ENCODE measurements at places on chromosomes 11 and 22.

GRCh38 chr11:73334384-73335203 lies 26.5 kb downstream of the ARHGEF17 start:
- DNase-seq = peak; percentile 70

DNA sequence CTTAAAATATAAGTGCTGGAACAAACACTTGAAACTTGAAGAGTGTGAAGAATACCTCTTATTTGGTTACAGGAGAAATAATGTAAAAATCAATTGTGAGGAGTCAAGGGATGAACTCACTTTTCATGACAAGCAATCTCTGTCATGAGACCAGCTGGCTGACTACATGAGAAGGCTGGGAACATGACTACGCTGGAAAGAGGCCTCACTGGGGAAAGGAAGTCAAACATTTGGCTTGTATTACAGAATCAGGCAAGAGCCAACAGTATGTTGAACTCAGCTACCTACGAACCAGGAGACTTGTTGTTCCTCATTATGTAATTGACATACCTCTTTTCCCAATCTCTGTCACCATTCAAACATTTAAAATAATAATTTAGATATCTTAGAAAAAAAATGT lies 14.4 kb downstream of the DCDC1 start:
- peak; percentile 54 for DNase-seq

GRCh38 chr11:61963282-61964057 lies 4.0 kb downstream of the FTH1 start:
- DNase-seq = peak; percentile 57

GRCh38 chr22:30422481-30423300 lies 2.9 kb upstream of the MTFP1 start:
- DNase-seq = peak; percentile 96

DNA sequence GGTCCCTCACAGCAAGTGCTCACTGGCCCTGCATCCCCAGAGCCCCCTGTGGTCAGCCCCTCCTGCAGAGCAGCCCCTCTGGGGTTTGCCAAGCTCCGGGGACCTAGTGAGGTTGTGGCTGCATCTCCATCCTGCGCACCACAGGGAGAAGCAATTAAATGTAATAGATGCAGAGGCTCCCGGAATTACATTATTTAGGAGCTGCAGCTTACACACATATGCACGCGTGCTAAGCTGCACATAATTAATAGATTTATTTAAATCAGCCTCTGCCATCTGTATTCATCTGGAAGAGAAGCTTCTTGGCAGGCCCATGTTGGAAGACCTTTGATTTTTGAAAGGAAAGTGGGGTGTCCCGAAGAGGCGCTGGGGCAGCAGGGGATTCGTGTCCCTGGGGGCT lies 1271.5 kb downstream of the BRD1 start:
- DNase-seq = no peak

DNA sequence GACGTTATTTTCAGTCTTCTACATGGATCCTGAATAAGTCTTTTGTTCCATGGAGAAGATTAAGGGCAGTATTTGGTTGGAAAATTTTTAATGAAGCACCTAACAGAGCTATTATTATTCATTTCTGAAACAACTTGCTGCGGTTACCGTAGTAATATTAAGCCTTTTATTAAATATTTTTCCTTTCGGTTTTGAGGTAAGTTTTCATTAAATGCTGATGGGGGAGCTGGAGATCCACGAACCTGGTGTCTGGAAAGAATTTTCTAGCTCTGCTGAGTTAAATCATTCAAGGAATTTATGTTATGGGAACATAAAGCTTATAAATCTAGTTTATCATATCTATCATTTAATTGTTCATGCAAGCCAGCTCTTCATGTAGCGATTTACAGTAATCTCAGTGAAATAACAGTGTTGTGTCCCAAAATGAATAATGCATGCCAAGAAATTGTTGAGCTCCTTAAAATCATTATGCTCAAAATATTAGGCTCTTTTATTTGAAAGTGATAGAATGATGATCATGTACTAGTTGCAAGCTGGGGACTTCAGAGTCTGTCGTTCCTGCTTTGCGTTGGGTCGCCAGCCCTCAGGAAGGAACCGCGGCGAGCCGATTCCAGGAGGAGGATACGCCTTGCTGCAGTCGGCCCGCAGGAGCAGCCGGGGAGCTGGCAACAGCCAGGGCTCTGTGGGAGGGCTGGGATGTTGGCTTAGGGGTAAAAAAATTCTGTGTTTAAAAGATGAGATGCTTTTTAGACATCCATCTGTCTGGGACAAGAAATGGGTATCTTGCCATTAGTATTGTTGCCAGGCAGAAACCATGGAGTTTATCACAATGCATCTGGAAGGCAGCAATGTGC lies 83.1 kb downstream of the TBC1D22A start:
- DNase-seq = peak; percentile 18

DNA sequence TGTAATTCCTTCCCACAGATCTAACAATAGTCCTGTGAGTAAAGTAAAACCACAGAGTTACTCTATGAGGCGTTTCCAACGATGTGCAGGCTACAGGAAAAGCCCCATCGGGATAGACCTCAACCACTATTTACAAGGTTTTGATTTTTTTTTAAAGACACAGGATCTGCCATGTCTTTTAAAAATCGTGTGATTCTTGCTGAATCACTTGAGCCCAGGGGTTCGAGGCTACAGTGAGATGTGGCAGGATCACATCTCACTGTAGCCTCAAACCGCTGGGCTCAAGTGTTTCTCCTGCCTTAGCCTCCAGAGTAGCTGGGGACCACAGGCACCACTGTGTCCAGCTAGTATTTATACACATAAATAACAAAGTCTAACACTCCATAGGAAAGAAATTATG lies 7.8 kb downstream of the TAF1D start:
- no peak for DNase-seq

DNA sequence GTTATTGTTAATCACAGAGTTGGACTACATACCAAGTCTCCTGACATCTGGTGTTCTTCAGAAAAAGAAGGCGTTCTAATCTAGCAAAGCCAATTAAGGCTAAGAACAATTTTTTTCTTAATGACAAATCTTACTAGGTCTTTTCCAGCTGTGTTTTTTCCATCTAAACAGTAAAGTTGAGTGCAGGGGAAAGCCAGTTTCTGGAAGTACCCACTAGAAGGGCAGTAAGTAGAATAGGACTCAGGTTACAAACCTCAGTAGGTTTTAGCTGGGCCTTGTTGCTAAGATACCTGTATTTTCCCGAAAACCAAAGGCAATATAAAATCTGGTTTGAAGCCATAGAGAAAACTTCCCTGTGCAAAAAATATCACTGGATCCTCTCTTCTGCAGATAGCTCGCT lies 351.9 kb downstream of the ETS1 start:
- no peak for DNase-seq

GRCh38 chr22:33579448-33580093 lies 340.7 kb downstream of the LARGE1 start:
- peak; percentile 17 for DNase-seq

DNA sequence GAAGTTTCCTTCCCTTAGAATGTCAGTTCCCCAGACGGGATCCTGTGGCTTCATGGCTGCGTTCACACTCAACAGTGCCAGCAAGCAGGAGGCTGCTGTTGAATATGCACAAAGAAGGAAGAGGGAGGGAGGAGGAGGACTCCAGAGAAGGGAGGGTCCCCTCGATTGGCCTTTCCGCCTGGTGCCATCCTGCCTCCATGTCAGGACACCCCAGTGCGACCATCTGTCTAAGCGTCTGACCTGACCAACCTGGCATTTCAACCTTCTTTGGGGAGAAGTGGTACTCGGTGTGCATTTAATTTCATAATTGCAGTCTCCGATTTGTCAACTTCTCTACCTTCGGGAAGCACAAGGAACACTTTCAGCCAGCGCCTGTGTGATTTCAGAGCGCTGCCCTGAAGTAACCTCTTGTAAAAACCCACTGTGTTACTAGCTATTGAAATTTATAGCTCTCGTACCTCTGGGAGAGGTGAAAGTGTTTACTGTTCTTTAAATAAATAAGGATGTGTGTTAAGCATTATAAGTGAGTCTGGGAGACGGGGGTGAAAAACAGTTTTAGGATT lies 1491.9 kb downstream of the TBC1D22A start:
- DNase-seq = no peak

DNA sequence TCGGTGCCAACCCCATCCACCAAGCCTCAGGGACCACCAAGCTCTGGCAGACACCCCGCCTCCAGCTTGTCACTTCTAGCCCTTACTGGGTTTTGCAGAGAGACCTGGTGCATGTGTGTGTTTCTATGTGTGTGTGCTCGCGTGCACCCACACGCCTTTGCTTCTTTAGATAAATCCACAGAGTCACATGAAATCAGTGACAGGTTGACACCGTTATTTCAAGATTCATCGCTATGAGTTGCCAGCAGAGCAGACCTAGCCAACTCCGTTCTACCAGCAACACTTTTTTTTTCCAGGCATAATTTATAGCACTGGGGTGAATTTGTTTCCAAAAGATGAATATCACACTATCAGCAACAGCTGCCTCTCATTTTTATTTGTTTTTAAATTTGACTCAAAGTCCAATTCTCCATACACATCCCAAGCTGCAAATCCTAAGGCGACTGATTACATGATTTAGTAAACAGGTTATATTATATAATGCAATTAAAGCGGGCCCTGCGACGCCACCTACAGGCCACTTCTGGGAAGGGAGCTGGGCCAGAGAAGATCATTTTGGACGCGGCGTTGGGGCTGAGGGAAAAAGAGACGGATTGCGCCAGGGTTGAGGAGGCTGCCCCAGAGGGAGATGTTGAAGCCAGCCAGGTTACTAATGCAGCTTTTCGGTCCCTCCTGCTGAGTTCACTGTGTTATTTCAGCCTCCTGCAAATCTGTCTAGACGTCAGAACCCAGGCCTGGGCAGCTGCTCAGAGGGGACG lies 150.5 kb downstream of the FEZ1 start:
- peak; percentile 79 for DNase-seq

- peak; percentile 86 for DNase-seq
These were observed 23.9 kb upstream of the LYVE1 start for GRCh38 chr11:10592331-10592730.

- no peak for DNase-seq
These were observed 38.0 kb downstream of the IGSF9B start for GRCh38 chr11:133918608-133919260.

GRCh38 chr11:16126362-16126761 lies 230.0 kb downstream of the SOX6 start:
- no peak for DNase-seq

DNA sequence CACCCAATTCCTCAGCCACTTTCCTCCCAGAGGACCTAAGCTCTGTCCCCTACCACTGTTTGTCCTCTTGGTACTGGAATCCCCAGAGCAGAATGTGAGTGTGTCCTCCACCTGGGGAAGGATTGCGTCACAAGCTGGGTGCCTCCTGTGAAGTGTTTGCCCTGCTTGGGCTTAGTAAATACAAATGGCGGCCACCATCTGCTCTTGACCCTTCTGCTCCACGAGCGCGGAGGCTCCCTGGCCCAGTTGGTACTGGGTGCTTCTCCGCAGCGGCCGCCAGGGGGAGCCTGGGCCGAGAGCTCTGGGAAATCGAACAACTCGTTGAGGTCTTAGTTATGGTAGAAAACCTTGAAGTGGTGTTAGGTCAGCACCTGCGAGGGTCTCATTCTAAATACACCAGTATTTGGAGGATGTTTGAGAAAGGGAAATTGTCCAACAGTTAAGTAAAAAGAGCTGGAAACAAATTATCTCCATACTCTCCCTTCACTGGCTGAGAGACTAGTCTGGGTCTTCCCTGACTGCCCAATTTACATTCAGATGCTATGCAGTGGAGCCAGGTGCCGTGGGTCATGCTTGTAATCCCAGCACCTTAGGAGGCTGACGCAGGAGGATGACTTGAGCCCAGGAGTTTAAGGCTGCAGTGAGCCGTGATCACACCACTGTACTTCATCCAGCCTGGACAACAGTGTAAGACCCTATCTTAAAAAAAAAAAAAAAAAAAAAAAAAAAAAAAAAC lies 74.6 kb upstream of the TEAD1 start:
- DNase-seq = no peak

- no peak for DNase-seq
These were observed 30.2 kb downstream of the LRP5 start for GRCh38 chr11:68342459-68343158.

DNA sequence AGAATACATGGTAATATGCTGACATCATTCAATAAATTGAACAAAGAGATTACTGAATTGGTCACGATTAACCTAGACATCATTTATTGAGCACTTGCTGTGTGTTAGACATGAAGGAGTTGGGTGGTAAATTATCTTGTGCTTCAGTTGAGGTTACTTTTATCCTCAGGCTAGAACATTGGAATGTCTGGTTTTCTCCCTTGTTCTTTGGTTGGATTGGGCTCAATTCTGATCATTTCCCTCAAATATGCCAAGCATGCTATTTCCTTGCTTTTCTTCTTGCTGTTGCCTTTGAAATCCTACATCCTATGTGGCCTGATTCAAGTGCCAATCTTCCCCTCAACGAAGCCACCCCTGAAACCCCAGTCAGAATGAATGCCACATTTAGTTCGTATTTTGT lies 65.8 kb downstream of the DEUP1 start:
- DNase-seq = no peak
